NCI-H2029 (cell line): ENCODE measurements at places on chromosomes 5 and 9.
A peak's percentile ranks its signal among the peaks of the same experiment; 100 is the strongest.

DNA sequence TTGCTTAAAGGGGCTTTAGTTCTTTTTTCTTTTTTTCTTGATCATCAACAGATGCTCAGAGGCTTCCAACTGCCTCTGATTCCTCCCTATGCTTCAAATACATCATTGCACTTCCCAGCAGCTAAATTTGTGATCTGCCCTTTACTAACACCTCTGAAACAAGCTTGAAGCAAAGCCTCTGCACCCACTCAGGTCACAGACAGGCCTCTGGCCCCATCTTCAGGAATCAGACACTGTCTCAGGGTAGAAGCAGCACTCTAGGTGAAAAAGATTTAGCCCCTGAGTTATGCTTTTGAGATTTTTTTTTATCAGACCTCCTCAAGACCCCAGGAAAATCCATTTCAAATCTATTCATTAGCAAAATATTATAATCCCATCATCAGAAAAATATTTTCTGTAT, 91.5 kb downstream of the MAMDC2 start:
- DNase-seq: no peak

DNA sequence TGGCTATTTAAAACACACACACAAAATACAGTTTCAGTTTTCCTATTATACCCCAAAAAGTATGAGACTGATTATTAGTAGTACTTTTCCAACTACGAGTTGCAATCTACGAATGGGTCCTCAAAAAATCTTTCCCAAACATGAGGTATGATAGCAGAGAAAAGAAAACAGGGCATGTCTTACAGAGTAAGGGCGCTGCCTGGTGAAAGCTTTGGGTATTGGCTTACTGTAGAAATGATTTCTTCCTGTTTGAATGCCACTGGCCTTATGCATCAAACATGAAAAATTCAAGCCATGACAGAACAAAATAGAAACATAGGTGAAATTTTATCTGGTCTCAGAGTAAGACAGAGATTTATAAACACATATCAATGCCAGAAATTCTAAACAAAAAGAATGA, 448.0 kb downstream of the SPOCK1 start:
- DNase-seq: no peak

DNA sequence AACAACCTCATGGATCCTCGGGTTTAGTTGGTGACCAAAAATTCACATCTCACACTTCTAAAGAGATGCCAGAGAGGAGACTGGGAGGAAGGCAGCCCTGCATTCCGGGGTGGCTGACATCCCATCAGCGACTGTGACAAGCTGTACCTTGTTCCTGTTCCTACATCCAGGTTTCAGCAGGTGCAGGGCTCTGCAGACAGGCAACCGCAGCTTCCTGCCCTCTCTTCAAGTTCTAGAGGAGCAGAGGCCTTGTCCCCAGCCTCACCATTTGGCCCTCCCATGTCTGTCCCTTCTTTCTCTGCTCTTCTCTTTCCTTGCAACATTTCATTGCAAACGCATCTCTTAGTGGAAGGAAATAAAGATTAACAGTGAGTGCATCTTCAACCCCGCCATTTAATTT, 454.6 kb downstream of the IRX1 start:
- DNase-seq: no peak

GRCh38 chr9:38338342-38339018, 54.0 kb upstream of the ALDH1B1 start:
- DNase-seq: no peak

DNA sequence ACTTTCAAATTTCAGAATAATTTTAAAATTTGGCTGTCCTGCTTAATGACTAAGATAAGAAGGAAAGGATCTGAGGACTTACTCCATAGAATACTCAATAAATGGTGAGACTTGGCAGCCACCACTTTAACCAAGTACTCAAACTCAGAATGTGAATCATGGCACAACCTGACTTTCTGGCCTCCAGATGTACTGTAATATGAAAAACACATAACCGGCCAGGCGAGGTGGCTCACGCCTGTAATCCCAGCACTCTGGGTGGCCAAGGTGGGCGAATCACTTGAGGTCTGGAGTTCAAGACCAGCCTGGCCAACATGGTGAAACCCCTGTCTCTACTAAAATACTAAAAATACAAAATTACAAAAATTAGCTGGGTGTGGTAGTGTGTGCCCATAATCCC, 10.0 kb upstream of the MARCHF6 start:
- no peak for DNase-seq

DNA sequence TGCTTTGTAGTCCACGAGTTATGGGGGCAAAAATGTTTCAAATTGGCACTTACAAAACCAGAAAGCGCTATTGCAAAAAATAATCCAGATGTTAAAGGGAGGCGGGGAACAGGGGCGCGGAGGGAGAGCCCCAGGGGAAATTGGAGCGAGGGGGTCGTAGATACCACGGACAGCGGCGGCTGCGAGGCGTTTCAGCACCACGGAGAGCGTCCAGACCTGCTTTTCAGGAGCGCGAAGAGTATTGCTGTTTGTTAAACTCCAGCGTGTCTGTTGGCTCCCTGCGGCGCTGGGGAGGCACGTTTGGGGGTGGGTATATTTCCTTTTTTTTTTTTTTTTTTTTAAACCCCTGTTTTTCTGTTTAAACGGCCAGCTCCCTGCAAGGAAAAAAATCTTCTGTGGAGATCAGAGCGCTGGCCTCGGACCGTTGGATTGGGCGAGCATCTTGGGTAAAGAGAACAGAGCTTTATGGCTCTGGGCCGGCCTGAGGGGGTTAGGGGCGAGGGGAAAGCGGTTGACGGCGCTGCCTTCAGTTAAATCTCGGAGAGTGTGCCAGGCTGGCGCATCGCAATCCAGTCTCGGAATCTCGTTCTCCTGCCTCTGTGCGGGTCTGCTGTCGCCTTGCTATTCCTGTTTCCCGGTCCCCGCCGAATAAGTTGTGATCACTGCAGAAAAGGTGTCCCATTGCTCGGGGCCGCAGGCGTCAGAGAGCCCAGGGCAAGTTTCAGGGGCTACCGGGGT, at the start of gene GLRA1:
Gene GLRA1 (minus strand): TSS at position 288 of the 738 bp plus-strand sequence. CDS start 302 bp downstream, outside the sequence.
- DNase-seq: peak; percentile 13

GRCh38 chr9:83005963-83006362, 57.0 kb downstream of the RASEF start:
- DNase-seq: no peak

- DNase-seq: no peak
Measured at GRCh38 chr9:13865869-13866268, 448.1 kb downstream of the NFIB start.

- no peak for DNase-seq
Measured at GRCh38 chr9:115133649-115134048, 15.7 kb upstream of the TNC start.

GRCh38 chr5:154482528-154483449, 4.8 kb upstream of the HAND1 start:
- DNase-seq: no peak

DNA sequence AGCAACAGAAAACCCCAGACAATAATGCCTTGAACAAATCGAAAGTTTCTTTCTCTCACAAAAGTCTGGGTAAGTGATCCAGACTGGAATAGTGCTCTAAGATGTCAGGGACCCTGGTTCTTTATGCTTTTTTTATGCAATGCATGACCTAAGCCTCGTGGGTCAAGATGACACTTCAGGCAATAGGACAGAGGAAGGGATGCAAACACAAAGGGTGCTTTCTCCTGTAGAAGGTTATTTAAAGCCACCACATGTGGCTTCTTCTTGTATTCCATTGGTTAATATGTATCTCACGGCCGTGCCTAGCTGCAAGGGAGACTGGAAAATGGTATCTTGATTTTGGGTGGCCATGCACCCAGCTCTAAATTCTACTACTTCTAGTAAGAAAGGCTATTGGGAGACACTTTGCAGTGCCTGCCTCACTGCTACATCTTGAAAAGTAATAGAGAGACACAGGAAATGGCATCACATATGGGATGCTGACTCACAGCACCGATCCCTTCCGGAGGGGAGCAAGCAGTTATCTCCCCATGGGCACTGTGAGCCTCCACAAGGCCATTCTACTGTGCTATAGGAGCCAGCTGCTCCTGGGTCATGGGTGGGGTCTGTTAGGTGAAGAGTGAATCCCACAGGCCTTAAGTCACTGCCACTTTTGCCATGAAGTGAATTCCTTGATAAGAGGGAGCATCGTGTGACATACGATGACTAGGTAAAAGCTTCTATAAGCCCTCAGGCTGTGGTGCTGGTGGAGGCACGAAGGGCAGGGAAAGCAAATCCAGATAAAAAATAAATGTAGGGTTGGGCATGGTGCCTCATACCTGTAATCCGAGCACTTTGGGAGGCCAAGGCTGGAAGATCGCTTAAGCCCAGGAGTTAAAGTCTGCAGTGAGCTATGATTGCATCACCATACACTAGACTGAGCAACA, 32.5 kb upstream of the RAB14 start:
- DNase-seq: no peak

GRCh38 chr5:2740051-2740875, 11.2 kb downstream of the IRX2 start:
- peak; percentile 34 for DNase-seq

DNA sequence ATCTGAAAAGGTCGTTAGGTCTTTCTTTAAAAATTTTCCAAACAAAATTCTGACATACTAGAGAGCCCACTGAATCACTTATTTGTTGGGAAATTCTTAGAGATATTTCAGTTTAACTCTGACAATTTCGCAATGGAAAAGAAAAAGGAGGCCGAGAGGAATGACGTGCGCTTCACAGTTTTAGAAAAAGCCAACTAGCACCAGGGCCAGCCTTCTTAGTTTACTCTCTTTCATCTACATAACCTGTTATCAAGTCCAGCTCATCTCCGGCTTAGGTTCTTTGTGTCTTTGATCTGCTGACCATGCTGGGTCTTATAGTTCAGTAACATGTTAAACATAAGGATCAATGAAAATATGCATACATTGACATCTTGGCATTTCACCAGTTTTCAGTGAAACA, 201.7 kb upstream of the TAS2R1 start:
- DNase-seq: no peak

- DNase-seq: no peak
Measured at GRCh38 chr5:65961633-65962032, 35.3 kb downstream of the ERBIN start.

DNA sequence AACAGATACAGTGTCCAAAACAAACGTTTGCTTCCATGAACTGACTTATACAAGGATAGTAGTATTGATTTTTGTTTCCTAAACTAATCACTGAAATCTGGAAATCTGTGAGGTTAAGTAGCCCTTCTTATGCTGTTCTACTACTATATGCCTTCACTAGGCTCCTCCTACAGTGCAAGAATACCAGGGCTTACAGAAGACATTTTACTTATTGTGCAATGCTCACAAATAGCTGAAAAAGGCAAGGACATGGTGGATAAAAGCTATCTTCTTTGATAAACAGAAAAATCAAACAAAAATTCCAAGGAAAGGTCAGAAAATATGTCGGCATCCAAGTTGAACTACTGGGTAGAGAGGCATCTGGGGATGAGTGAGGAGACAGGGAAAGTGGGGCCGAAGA, 61.9 kb downstream of the OXCT1 start:
- DNase-seq: no peak

GRCh38 chr9:38281196-38281595, 111.3 kb upstream of the ALDH1B1 start:
- DNase-seq: no peak

DNA sequence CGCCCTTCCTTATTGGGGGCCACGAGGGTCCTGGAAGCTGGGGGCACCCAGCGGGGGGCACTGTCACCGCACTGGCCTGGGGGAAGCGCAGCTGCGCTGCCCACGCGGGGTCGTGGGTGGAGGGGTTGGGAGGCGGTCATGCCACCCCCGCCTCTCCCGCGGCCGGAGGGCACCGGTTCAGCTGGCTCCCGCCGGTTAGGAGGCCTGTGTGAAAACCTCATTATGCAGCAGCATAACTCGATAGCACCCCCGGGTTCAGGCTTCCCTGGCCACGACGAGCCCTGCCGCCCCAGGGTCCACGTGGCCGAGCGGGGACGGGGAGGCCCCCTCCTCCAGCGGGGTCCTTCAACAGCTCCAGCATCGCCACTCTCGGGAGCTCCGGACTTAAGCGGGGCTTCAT, 91.2 kb upstream of the ERCC6L2 start:
- no peak for DNase-seq

GRCh38 chr5:40315126-40315525, 364.6 kb upstream of the PTGER4 start:
- DNase-seq: no peak

- no peak for DNase-seq
Measured at GRCh38 chr5:150295172-150295634, 5.6 kb upstream of the CAMK2A start.

DNA sequence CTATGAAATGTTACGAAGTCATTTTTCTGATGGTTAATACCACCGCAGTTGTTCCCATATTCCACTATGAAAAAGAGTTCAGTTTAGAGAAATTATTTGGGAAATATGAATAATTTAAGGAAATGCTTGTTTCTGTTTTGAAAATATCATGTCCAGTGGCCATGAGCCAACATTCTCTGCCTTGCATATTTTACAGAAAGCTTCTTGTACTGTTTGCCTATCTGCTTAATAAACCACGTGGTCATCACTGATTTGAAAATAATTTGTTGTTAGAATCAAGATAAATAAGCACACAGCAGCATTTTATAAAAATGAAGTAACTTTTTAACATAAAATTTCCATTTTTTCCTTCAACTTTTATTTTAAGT, 381.5 kb upstream of the CDH18 start:
- DNase-seq: no peak

DNA sequence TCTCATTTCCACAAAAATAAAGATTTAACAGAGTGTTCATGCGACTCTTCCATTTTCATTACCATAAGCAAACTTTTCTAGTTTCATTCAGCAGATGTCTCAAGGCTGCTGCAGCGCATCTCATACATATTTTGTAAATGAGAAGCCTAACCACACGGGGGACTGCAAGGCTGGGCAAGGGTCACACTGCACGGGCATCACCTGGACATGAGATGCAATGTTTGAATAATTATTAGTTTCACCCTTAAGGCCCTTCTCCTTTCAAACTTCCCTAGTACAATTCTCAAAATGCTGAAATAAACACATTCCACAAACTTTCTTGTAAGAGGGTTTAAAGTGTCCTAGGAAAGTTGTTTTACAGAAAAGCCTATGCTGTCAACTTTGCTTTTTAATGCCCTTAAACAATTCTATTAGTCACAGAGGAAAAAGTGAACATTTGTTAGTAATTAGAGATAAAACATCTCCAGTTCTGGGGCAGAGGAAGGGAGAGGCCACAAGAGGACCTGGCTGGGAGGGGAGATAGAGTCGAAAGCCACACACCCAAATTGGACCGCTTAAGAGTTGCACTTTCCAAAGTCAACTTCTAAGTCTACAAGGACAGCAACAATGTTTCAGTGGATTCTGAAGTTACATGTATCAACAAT, 1.3 kb downstream of the DENND1A start:
- DNase-seq: no peak

DNA sequence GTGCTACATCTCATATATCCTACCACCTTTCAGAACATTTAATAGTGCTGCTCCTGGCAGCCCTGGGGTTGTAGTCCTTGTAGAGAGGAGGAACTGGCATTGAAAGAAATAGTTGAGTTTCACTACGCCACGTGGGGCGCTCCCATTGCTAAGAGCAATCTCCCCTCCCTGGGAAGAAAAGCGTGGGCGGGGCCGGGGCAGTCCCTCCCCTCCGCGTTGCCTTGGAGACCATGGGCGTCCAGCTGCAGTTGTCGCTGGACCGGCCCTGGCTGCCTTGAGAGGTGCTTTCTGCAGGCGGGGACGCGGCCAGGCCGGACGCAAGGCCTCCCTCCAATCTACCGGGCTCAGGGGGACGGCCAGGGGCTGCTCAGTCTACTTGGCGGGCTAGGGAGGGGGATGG, 368 bp upstream of the CCDC180 start:
- DNase-seq: peak; percentile 83

GRCh38 chr5:135034963-135035677, 1.1 kb upstream of the PITX1 start:
- no peak for DNase-seq

GRCh38 chr9:15873573-15874177, 320.8 kb downstream of the CCDC171 start:
- DNase-seq: no peak
